ENCODE measurements at places on chromosomes 6 and 20. TPM values are rescaled to one million over a fixed set of nuclear protein-coding genes. Genes with fewer than 3 reads are reported as not detected.

ARHGAP18 gene
- 4.3 TPM for total RNA-seq

COL11A2 gene
- total RNA-seq = 1.2 TPM

C20orf144 gene
- 0.61 TPM for total RNA-seq

PRND gene
- not detected for total RNA-seq

MCCD1 gene
- total RNA-seq = not detected

C20orf141 gene
- not detected for total RNA-seq

AVP gene
- not detected for total RNA-seq

CCDC170 gene
- total RNA-seq = 0.23 TPM

BFSP1 gene
- 0.87 TPM for total RNA-seq

TRIM40 gene
- not detected for total RNA-seq

GTSF1L gene
- total RNA-seq = not detected

SOBP gene
- total RNA-seq = not detected

TSPO2 gene
- total RNA-seq = not detected

DAAM2 gene
- not detected for total RNA-seq

MSH5 gene
- total RNA-seq = 12.1 TPM

IMPG1 gene
- total RNA-seq = not detected

RIPOR2 gene
- total RNA-seq = 432 TPM

LGSN gene
- total RNA-seq = not detected

Measured in CD4-positive, alpha-beta memory T cell (primary cell).